Spleen (tissue), 13 donors: ENCODE measurements at places on chromosomes 2 and 18. TPM values are rescaled to one million over a fixed set of nuclear protein-coding genes. Genes with fewer than 3 reads are reported as not detected.

Gene ABCG5
- 0.24 TPM for total RNA-seq

Gene MBP
- 78.7 TPM for total RNA-seq

Gene AGBL5
- total RNA-seq: 15.9 TPM

Gene ACMSD
- not detected for total RNA-seq

Gene THSD7B
- total RNA-seq: 0.17 TPM

Gene SERPINB2
- not detected for total RNA-seq

Gene COX5B
- 144 TPM for total RNA-seq

Gene CABYR
- total RNA-seq: 1.3 TPM

Gene STPG4
- not detected for total RNA-seq

Gene KLHL30
- total RNA-seq: 0.85 TPM

Gene LYPD6B
- total RNA-seq: 3.5 TPM

Gene ANO7
- 2.5 TPM for total RNA-seq

Gene MTCL1
- 5.2 TPM for total RNA-seq

Gene KIF1A
- 0.17 TPM for total RNA-seq

Gene HOXD4
- total RNA-seq: 3.9 TPM

Gene SLC8A1
- total RNA-seq: 81.3 TPM

Gene HRH4
- total RNA-seq: 1.0 TPM

Gene QPCT
- total RNA-seq: 27.3 TPM

Gene TYMS
- total RNA-seq: 6.0 TPM

Gene CPLX4
- not detected for total RNA-seq

Gene DNAJC5G
- total RNA-seq: not detected

Gene RUFY4
- 2.0 TPM for total RNA-seq

Gene ALLC
- total RNA-seq: not detected

Gene GFPT1
- 24.3 TPM for total RNA-seq

Gene CHPF
- 26.2 TPM for total RNA-seq

Gene ITGA4
- total RNA-seq: 136 TPM

Gene CREG2
- total RNA-seq: not detected

Gene GPR55
- total RNA-seq: 3.5 TPM

Gene EGR4
- total RNA-seq: not detected

Gene DRC1
- total RNA-seq: not detected

Gene VWC2L
- not detected for total RNA-seq

Gene KDM3A
- total RNA-seq: 43.0 TPM

Gene GRHL1
- total RNA-seq: 1.1 TPM

Gene MPP4
- 0.39 TPM for total RNA-seq

Gene TGFBRAP1
- total RNA-seq: 22.1 TPM

Gene WDSUB1
- total RNA-seq: 11.4 TPM

Gene CAB39
- total RNA-seq: 108 TPM

Gene MROH2A
- not detected for total RNA-seq

Gene CYTIP
- total RNA-seq: 132 TPM
